Panc1 (cell line): ENCODE measurements at places on chromosomes 4 and X. TPM values are rescaled to one million over a fixed set of nuclear protein-coding genes. Genes with fewer than 3 reads are reported as not detected.

DNA sequence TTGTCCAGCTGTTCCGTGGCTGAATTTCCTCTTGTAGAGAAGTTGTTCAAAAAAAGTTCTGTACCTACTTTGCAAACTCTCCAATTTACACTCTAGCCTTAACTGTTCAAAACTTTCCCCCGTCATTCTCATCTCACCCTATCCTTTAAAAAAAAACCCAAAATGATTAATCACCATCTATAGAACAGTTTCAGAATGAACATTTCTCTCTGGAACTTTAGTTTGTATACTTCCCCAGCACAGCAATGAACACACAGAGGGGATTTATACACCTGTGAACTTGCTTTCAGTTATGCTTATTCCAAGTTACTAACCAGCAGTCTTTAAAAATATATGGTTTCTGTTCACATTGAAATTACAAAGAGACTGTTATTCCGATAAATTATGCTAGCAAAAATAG is 1.2 kb downstream of the GEMIN8 start:
- no peak for DNase-seq

TRAM1L1 gene
- total RNA-seq: 0.72 TPM

CNGA1 gene
- 0.23 TPM for total RNA-seq

CHST7 gene
- 6.1 TPM for total RNA-seq

P2RY8 gene
- 0.18 TPM for total RNA-seq

- no peak for DNase-seq
These were observed 97.2 kb upstream of the ADRA2C start for GRCh38 chr4:3668825-3669552.
